Stimulated activated CD8-positive, alpha-beta memory T cell treated with anti-CD3 and anti-CD28 coated beads, Interleukin-7, amount 100 ng/mL, for 1 hour (primary cell): ENCODE measurements at places on chromosomes 2 and 18.
A peak's percentile ranks its signal among the peaks of the same experiment; 100 is the strongest.

DNA sequence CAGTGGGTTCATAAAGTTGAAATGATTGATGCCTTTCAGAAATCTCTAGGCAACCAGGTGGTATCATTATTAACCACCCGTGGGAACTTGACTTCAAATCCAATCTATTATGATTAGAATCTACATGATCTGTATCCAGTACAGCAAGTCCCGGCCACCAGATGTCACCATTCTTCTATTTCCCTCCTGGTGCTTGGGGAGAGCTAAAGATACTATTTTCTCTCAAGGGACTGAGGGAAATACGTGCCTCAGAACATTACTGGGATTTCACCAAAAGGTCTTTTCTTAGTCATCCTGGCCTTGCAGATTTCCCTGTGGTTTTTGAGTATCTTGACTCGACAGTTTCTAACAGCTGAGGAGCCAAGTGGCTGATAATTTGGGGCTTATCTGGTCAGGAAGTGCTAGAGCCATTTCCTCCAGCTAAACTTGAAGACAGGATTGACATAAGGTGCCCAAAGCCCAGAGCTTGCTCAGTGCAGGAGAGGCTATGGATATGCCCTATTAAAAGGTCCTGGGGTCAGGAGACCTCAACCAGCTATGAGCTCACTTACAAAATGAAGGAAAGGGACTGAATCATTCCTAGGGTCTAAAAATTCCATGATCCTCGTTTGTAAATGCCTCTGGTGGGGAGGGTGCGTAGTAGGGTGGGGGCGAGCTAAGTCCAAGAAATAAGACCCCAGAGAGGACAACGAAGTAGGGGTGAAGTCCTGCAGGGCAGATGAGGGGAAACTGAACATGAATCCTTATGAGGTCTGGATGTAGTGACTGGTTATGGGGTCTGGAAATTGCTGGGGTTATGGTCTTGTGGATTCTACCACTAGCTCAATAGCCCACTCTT is 135.4 kb upstream of the MGAT5 start:
- DNase-seq, result peak; percentile 55

GRCh38 chr2:197284956-197285355 is 25.6 kb downstream of the ANKRD44 start:
- DNase-seq, result no peak

- no peak for DNase-seq
These were observed 298.1 kb downstream of the MTX2 start for GRCh38 chr2:176567361-176567760.

DNA sequence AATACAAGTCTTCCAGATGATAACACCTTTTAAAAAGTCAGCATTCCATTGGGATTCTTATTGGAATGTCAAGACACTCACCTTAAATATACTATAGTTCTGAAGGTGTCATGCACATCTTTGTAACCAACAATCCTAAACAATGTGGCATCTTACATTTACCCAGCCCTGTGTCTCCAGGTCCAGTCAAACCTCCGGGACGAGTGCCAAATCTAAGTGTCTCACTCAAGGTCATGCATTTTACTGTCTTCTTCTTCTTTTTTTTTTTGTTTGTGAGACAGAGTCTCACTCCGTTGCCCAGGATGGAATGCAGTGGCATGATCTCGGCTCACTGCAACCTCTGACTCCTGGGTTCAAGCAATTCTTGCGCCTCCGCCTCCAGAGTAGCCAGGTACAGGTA is 206.9 kb upstream of the FAM98A start:
- no peak for DNase-seq

GRCh38 chr18:45774065-45774521 is 50.1 kb downstream of the SLC14A1 start:
- no peak for DNase-seq

DNA sequence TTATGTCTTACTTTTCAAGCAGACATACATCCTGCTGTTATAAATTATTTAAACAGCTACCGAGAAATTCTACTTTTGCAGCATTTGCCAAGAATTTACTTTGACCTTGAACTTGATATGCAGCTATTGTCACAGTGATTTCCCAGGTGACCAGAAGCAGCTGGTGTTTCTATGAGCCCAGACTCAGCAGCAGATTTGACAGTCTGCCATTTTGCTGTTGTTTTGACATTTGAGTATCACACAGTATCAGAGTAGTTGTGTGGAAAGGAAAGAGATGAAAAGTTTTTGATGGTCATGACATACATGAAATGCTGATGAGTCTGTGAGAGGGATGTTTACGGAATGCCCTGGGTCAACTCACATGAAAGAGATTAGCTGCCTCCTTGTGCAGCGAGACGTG is 6.6 kb upstream of the CCDC195 start:
- no peak for DNase-seq

GRCh38 chr2:45168711-45169338 is 159.6 kb upstream of the SIX2 start:
- no peak for DNase-seq

DNA sequence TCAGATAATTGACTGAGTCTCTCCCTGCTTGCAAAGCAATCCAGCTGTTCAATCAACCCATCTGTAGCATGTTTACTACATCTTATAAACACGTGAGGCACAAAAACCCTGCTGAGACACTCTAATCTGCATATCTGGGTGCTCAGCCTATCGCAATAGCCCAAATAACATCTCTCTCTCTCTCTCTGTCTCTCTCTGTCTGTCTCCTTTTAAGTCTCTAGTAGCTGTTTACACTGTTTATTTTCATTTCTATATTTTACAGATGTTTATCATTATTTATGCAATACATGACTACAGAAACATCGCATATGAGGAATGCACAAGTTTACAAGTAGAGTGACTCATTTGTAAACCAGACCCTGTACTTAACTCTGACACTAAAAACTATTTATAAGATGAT is 422.1 kb upstream of the DSEL start:
- DNase-seq, result no peak

DNA sequence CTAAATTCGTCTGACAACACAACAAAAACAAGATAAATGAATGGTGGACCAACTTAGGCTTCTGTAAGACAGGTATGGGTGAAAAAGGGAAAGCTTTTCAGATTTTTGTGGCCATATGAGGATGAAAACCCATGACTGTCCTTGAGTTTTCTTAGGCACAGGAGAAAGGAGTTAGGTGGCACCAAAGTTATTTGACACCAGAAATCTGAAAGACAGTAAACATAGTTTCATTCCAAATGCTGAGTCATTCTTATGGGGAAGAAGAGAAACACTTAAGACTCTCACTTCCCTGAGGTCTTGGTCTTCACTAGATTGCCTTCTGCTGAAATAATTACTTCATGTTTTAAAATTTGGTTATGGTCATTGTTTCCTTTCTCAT is 5.2 kb upstream of the GPD2 start:
- no peak for DNase-seq

DNA sequence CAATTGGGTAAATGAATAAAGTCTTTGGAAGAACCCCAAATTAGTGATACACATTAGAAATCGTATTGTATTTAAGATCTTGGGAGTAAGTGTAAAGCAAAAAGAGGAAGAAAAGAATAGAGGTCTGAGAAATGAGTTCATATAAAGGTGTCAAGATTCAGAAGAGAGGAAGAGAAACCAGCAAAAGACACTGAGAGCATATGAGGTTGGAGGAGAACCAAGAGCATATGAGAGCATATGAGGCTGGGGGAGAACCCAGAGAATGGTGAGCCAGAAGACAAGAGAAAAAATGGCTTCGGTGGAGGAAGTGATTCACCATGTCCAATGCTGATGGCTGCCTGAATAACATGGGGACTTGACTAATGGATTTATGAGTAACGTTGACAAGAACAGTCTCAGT is 620.1 kb upstream of the GCFC2 start:
- no peak for DNase-seq

GRCh38 chr18:3281456-3282400 is 19.8 kb downstream of the MYL12B start:
- no peak for DNase-seq

- DNase-seq, result no peak
These were observed 9.8 kb upstream of the MREG start for GRCh38 chr2:216023055-216023648.

DNA sequence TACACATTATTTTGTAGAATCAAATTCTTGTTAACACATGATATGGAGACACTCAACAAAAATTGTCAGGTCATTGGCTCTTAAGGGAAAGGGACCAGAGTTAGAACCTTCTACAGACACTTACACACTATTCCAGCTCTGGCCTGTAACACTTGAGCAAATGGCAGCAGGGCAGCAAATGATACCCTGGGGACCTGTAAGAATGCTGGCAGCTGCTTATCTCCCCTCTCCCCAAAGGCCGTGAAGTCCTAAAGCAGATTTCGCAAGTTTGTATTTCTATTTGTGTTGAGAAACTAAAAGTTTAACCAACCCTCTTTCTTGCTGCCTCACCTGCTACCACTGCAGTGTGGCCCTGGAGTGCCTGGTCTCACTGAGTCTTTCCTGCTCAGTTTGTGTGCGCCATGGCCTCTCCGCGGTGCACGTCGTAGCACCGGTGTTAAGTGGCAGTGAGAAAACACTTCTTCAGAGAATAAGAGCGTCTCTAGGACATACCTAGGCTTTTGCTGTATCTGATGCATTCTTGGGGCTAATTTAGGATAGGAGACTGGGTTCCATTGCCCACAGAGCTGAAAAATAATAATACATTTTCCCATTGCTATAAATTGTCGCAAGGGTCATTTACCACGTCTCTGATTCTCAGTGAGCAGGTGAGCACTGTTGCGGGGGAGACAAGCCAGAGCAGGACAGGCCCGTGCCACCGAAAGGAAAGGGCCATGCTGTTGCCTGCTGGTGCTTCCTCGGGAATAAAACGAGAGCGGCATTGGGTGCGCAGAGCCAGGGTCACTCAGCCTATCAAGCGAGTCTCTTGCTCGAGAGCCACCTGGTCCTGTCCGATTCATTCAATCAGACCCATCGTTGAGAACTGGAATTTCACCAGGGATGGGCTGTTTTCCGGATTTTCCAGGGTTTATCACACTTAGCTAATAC is 204.9 kb downstream of the PTGR3 start:
- no peak for DNase-seq

- DNase-seq, result no peak
These were observed 157 bp downstream of the PTGR3 start for GRCh38 chr18:75208836-75209128.

GRCh38 chr2:10913501-10914271 is 2.0 kb downstream of the KCNF1 start:
- DNase-seq, result no peak

DNA sequence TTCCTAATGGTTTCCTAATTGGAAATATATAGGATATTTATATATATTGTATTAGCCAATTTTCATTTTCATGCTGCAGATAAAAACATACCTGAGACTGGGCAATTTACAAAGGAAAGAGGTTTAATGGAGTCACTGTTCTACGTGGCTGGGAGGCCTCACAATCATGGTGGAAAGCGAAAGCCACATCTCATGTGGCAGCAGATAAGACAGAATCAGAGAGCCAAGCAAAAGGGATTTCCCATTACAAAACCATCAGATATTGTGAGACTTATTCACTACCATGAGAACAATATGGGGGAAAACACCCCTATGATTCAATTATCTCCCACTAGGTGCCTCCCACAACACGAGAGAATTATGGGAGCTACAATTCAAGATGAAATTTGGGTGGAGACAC is 242.5 kb upstream of the NETO1 start:
- DNase-seq, result no peak

DNA sequence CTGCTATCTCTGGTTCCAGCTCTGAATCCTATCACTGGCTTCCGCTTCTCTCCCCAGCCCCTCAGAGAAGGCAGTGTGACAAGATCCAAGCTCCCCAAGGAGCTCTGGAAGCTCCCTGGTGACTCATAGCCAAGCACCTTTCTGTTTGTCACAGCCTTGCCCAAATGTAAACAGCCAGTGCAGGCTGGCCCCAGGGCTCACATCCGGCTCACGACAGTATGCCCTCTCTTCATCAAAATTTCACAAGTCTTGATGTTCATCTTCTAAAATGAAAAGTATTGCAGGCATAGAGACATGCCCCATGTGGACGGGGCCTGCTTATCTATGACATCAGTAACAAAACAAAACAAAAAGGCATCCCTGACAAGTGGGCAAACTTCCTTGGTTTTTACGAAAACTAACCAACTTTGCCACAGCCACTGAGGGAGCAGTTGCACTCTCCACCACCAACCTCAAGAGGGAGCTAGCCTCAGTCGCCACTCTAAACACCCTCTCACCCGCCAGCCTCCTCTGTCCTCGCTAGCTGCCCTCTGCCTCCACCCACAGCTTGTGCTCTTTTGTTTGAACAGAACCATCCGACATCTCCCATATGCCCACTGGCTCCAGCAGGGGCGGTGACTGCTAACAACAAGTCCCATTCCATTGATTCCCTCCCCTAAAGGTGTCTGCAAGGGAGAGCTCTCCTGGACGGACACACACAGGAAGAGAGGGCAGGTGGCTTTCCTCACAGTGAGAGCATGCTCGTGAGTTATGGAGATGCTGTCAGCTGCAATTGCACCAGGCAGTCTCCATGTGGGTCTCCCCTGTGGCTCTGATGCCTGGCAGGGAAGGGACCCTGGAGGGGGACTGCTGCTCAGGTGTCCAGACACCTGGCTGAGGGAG is 71.0 kb upstream of the DAPL1 start:
- no peak for DNase-seq

GRCh38 chr18:12366379-12366778 is 10.6 kb downstream of the AFG3L2 start:
- no peak for DNase-seq

DNA sequence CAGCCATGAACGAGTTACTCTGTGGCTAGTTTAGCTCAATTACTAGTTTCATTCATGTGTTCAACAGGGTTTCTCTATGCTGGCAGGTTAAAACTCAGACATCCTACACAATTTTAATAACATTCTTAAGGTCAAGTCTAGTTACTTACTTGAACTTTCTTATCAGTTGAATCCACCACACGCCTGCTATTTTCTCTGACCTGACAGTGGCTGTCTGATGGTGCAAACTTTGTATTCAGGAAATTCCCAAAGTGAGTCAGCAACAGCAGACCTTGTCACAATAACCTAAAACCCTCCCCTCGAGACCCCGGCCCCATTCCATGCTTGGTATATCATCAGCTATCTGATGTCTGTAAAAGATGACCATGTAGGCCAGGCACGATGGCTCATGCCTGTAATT is 20.8 kb upstream of the CIDEA start:
- DNase-seq, result no peak

DNA sequence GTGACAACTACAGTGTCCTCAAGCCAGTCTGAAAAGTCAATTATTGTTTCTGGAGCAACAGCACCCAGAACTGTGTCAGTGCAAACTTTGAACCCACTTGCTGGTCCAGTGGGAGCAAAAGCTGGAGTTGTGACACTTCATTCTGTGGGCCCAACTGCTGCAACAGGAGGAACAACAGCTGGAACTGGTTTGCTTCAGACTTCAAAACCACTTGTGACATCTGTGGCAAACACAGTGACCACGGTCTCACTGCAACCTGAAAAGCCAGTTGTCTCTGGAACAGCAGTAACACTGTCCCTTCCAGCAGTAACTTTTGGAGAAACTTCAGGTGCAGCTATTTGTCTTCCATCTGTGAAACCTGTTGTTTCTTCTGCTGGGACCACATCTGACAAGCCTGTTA is 59.8 kb downstream of the TAF4B start:
- no peak for DNase-seq

GRCh38 chr18:62348474-62348873 is 23.4 kb downstream of the TNFRSF11A start:
- no peak for DNase-seq

GRCh38 chr2:75607400-75607798 is 39.2 kb upstream of the MRPL19 start:
- DNase-seq, result no peak

GRCh38 chr2:101545950-101546349 is 71.0 kb upstream of the RFX8 start:
- no peak for DNase-seq

GRCh38 chr2:223815186-223815883 is 22.0 kb downstream of the AP1S3 start:
- no peak for DNase-seq

GRCh38 chr2:172281648-172282570 is 145.5 kb upstream of the ITGA6 start:
- DNase-seq, result no peak

- DNase-seq, result no peak
These were observed 149.9 kb downstream of the PLCL1 start for GRCh38 chr2:197954328-197954727.
